ENCODE measurements at places on chromosomes 6 and 20.

DNA sequence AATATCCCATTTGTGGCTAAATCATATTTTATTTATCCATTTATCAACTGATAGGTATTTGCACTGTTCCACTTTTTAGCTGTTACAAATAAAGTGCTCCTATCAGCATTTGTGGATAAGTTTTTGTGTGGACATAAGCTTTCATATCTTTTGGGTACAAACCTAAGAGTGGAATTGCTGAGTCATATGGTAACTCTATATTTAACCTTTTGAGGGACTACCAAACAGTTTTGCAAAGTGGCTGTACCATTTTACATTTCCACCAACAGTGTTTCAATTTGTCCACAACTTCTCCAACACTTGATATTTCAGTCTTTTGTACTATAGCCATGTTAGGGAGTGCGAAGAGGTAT lies 23.6 kb upstream of the ECHDC1 start:
- DNase-seq: no peak

DNA sequence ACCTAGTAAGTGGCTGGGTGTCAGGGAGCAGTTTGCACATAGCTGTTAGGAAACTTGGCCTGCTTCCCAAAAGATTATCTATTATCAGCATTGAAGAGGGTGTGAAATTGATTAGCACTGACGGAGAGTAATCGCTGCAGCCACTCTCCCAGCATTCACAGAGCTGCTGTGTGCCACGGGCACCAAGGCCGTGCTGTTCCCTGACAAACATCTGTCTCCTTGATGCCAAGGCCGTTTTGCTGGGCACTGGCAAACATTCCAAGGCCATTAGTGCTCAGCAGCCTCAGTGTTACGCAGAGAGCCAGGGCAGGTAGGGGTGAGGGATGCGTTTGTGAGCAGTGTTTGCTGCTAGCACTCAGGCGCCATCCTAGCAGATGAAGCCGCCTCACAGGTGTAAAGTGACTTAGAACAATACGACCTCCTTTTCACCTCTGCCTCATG lies 57.7 kb upstream of the VSTM2L start:
- no peak for DNase-seq

DNA sequence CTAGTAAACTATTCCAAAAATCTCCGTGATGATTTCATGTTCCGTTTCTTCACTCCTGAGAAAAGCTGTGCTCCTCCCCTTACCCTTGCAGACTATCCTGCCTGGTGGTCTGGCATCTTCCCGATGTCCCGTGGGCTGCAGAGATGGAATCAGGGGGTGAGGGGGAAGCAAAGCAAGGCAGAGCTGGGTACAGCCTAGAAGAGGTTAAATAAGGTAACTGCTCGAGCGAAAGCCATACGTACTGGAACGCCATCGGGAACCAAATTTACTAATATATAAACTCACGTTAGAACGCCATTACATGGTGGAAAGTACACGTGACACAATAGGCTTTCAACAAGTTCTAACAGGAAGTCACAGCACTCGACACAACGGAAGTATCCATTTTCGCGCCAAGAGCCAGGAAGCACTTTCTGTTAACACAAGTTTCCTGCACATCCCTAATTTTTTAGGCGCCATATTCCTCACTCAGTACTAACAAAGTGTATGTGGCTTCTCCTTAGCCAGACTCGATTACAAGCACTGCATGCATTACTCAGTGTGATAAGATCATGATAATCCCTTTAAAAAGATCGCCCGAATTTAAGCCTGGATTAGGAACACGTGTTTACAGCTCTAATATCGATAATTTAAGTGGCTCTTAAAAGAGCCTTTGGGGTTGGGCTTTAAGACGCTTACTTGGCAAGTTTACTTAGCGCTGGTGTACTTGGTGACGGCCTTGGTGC lies 101.6 kb upstream of the PRSS16 start:
- DNase-seq: peak; percentile 38

DNA sequence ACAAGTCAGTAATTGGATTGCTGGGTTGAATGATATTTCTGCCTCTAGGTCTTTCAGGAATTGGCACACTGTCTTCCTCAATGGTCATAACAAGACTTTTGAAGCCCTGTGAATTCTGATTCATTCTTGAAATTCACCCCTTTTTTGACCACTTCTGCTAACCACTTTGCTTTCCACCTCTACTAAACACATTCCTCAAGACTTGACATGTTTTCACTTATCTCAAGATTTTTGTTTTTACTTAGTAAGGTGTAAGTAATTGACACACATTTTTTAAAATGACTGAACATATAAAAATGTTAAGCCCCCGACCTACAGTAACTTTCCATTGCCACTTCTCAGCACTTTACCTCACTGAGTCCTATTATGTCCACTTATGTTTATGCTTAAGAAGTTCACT lies 239.1 kb downstream of the GRM1 start:
- no peak for DNase-seq

GRCh38 chr6:110635096-110635495 lies 158.7 kb upstream of the SLC22A16 start:
- DNase-seq: no peak

- DNase-seq: no peak
These were observed 117.8 kb downstream of the WDR27 start for GRCh38 chr6:169583886-169584541.

- no peak for DNase-seq
These were observed 109.4 kb upstream of the EMILIN3 start for GRCh38 chr20:41476013-41476441.
